Vagina (tissue), 2 donors: ENCODE measurements at places on chromosomes 4 and X.

- peak overlapping the region; percentile 97 for H3K27ac ChIP-seq
- H3K4me1 ChIP-seq = peaks cover 16% of the 10 kb centered on the region
- H3K27me3 ChIP-seq = no peaks in the 10 kb centered on the region
- no peak overlapping the region for H3K4me3 ChIP-seq
Observed at GRCh38 chr4:155952501-155952901, 1.2 kb downstream of the CTSO start.

- no peak overlapping the region for H3K4me3 ChIP-seq
- no peak for DNase-seq
- no peaks in the 10 kb centered on the region for H3K4me1 ChIP-seq
- H3K27ac ChIP-seq = no peak overlapping the region
Observed at GRCh38 chrX:29560065-29560464, 655.3 kb upstream of the MAGEB2 start.

DNA sequence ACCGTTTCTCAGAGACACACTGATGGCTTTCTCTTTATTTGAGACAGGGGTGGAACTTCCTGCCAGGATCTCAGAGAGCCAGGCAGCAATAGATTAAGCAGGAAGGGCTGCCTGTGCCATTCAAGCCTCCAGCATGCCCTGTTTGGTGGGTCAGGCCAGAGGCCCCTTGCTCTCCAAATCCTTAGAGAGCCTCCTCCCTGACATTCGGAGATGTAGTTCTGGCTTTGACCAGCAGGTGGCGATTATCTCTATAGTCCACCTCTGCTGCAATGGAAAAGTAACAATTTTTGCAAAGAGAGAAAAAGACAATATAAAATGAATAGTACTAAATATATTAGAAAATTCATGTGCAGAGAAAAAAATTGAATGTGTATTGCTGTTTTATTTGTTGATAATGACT, 93.9 kb downstream of the NXF2B start:
- H3K36me3 ChIP-seq = no peaks in the 10 kb centered on the region
- no peak overlapping the region for H3K27ac ChIP-seq
- H3K4me1 ChIP-seq = no peaks in the 10 kb centered on the region
- peak; percentile 49 for DNase-seq
- H3K27me3 ChIP-seq = no peaks in the 10 kb centered on the region
- no peak overlapping the region for H3K4me3 ChIP-seq

DNA sequence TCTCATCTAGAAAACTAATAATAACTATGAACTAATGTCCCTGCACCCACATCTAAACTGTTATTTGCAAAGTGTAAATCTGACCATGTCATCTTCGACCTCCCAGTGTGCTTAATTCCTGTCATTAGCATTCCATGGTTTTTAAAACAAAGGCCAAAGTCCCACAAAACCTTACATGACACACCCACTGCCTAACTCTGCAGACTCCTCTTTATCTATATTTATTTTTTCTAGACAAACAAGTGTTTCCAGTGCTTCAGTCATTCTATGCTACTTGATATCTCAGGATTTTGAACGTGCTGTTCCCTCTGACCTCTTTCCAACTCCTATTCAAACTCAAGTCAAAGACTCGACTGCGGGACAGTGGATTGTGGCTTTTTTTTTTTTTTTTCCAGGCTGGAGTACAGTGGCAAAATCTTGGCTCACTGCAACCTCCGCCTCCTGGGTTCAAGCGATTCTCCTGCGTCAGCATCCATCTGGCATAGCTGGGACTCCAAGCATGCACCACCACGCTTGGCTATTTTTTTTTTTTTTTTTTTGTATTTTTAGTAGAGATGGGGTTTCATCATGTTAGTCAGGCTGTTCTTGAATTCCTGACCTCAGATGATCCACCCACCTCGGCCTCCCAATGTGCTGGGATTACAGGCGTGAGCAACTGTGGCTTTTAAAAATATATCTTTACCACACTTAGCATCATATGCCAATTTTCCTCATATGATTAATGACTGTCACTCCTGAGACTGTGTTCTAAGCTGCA, 1511.0 kb downstream of the ARAP2 start:
- no peaks in the 10 kb centered on the region for H3K27me3 ChIP-seq
- H3K4me3 ChIP-seq = no peak overlapping the region
- DNase-seq = no peak
- no peaks in the 10 kb centered on the region for H3K36me3 ChIP-seq

- DNase-seq = no peak
- no peaks in the 10 kb centered on the region for H3K27me3 ChIP-seq
- no peak overlapping the region for H3K4me3 ChIP-seq
- no peak overlapping the region for H3K27ac ChIP-seq
- H3K4me1 ChIP-seq = no peaks in the 10 kb centered on the region
Observed at GRCh38 chr4:11471618-11472017, 42.9 kb upstream of the HS3ST1 start.

- no peak overlapping the region for H3K27ac ChIP-seq
Observed at GRCh38 chr4:155190099-155190498, 18.3 kb upstream of the NPY2R start.

DNA sequence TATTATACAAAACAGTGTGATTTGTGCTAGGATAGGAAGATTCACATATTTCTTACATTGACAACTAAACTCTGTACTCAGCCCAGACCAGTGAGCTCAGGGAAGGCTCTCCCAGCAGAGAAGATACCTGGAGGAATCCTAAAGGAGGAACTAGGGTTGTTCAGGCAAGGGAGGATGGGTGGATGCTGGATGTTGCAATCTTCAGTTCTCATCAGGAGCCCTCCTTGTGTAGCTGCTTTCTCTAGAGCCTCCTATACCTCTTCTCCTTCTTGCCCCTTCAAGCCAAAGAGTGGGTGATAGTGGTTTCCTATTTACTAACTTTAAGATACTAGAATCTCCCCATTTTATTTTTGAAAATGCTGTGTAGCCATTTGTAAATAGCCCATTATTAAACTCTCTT, 117.3 kb downstream of the NKX6-1 start:
- H3K4me3 ChIP-seq = no peak overlapping the region

GRCh38 chr4:74056858-74057562, 18.5 kb upstream of the CXCL3 start:
- H3K27me3 ChIP-seq = no peaks in the 10 kb centered on the region
- no peak for DNase-seq
- H3K27ac ChIP-seq = no peak overlapping the region
- H3K4me1 ChIP-seq = no peaks in the 10 kb centered on the region

DNA sequence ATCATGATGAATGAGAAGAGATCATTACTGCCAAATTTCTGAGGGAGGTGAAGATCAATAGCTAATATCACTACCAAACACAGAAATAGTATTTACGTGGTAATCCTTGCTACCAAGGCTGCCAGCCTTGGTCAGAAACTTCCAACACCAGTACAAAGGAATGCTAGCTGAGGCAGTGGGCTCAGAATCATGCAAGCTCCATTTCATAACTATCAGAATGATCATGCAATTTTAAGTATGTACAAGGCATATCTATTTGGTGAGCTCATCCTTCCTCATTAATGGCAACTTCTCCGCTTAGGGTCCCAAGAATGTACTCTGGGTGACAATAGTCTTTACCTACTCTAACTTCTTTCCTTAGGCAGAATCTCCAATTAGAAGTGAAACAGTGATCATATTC, 135.0 kb downstream of the GPC3 start:
- no peak for DNase-seq
- H3K27me3 ChIP-seq = no peaks in the 10 kb centered on the region
- no peak overlapping the region for H3K27ac ChIP-seq
